D341Med (cell line): ENCODE measurements at places on chromosomes 2 and 18.

- no peak for DNase-seq
Measured at GRCh38 chr2:221482666-221483455, 89.2 kb downstream of the EPHA4 start.

GRCh38 chr2:29024882-29025430 is 43.9 kb downstream of the TOGARAM2 start:
- DNase-seq = no peak

DNA sequence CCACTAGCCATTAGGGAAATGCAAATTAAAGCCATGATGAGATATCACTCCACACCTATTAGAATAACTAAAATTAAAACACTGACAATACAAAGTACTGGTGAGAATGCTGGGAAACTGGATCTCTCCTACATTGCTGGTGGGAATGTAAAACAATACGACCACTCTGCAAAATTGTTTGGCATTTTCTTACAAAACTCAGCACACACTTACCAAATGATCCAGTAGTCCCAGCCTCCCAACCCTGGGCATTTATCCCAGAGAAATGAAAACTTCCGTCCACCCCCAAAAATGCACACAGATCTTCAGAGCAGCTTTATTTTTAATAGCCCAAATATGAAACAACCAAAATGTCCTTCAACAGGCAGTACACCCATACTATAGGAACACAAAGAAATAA is 8.9 kb upstream of the TMSB10 start:
- DNase-seq = no peak

- no peak for DNase-seq
Measured at GRCh38 chr2:231573698-231574421, 18.8 kb upstream of the TEX44 start.

GRCh38 chr2:6754419-6754818 is 111.3 kb downstream of the CMPK2 start:
- no peak for DNase-seq

GRCh38 chr2:136384531-136385303 is 266.8 kb upstream of the CXCR4 start:
- DNase-seq = peak; percentile 71
